Spinal cord (tissue), 10 donors: ENCODE measurements at places on chromosomes 6 and 20.
A peak's percentile ranks its signal among the peaks of the same experiment; 100 is the strongest.

- DNase-seq = no peak
Observed at GRCh38 chr20:60238992-60239660, 280.9 kb downstream of the CDH26 start.

DNA sequence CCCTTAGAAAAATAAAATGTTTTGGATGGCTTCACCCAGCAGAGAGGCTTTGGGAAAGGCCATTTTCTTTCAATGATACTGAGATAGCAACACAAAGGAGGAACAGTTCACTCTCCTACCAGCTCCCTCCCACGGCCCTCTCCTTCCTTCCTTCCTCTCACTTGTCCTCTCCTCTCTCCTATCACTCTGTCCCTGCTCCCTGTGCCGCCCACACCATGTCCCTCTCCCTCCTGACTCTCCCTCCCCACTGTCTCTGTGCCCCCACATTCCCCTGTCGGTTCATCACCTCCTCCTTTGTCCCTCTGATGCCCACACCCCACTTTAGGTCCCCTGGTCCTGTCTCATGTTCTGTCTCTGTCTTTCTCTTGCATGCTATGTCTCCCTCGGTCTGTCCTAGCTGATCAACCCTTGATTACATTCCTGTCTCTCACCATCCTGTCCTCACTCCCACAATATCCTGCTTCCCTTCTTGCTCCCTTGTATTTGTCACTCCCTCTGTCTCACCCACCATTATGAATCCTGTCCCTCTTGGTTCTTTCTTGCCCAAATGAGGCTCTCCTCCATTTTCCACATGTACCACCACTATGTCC is 30.1 kb downstream of the ELMO2 start:
- DNase-seq = no peak

DNA sequence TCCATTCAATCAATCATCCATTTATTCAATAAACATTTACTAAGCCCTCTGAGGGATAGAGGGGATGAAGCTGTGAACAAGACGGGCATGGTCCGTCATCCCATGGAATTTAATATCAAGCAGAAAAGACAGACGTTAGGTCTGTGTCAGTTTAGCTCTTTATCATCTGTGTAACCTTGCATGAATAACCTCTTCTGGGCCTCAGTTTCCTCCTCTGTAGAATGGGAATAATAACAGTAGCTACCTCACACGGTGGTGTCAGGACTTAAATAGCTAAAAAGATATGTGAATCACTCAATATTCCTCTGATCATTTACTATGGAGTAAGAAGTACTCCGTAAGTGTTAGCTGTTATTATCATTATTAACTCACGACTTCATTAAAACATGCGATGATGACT is 21.3 kb downstream of the CDH22 start:
- no peak for DNase-seq

DNA sequence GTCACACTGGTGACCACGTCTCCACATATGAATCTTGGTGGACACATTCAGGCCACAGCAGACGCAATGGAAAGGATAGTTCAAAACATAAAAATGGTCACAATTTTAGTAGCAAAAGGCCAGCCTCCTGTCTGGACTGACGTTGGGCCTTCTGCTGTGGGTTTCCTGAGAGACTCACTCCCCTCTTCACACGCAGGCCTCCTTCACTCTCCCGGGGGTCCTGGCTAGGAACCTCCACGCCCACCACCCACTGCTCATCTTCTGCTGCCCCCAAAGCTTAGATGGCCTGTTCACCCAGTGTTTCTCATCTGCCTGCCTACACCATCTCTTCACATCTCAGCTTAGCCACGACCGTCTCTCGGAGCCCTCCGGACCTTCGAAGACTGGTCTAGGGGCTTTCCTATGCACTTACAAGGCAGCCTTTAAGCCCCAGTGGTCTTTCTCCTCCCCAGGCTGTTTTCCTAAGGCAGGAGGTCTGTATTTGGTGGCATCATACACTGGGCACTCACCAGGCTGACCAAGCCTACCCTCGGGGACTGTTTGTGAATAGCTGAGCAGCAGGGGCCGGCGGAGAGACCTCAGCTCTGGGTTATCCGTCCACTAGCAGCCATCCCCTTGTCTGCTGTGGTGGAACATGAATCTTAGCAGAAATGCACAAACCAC is 46.6 kb upstream of the AFDN start:
- no peak for DNase-seq

DNA sequence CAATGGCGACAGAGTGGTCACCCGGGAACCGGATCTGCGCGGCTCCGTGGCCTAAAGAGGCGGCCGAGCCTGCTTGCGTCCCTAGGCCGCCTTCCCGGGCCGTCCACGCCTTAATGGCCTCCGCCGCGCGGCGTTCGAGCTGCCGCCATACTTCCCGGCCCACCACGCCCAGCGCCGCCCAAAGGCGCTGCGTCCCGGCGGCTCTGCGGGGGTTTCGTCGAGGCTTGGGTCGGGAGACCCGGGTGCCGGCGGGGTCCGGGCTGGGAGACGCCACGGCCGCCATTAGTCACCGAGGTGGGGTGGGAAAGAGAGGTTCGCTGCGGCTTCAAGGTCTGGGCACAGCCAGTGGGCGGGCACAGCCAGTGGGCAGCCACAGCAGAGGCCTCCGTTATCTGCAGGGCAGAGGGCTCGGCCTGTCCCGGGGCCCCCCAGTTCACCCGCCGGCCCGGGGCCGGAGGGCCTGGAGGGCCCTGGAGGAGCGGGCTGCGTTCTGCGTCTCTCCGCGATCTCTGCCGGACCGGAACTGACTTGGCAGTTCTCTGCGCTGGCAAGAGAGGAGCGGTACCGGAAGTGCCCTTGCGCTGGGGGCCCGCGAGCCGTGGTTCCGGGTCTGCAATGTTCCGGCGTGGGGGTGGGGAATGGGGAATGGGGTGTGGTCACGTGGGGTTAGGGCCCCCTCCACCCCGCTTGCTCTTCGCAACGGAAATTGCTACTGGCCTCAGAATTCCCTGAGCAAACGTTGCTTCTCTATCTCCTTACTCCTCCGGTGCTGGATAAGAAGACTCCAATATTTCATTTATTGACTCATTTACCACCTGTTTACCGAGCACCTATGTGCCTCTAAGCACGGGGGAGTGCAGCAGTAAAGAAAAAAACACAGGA is 82.3 kb downstream of the CNBD2 start:
- DNase-seq = peak; percentile 79

DNA sequence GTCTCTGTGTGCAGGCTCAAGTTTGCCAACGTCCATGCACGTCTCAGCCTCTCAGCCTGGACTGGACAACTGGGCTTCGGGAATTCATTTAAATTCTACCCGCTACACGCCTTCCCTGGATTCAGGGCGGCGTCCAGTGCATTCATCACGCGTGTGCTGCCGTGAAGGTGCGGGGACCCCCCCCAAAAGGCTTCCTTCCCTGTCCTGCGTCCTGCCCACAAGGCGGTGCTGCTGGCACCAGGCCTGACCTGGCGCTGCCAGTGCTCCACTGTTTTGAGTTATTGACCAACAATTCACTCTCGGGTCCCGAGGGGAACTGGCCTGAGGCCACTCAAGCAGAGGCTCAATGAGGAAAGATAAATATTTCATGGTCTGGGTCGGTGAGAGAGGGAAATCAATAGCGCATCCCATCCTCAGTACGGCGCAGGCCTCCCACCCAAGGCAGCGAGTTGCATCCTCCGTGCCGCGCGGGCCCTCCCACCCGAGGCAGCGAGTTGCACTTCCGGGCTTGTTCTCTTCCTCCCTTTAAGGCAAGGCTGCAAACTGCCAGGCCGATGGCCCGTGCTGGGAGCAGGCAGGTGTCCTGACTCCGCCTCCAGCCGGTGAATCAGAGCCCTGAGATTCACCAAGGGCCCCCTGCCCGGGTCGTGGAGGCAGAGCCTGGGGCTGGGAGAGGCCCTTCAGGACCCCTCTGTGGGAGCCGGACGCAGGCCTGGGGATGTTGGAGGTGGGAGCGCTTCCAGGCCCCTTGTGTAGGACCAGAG is 22.8 kb upstream of the BHLHE23 start:
- DNase-seq = peak; percentile 34

GRCh38 chr20:57566803-57567459 is 6.0 kb downstream of the PCK1 start:
- no peak for DNase-seq

DNA sequence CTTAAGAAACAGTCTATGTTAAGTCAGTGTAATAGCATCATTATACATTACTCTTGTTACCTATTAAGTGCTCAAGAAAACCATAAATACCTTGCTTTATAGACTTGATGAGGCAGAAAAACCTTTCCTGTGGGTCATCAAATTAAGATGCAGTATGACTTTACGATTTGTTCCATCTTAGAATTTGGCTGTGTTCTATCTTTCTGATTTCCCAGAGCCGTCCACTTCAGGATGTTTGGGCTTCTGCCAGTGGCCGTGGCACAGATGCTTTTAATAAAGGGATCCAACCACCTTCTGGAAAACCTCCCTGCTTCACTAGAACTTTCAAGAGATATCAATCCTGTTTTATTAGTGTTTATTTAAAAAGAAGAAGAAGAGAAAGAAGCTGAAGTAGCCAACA is 71.2 kb downstream of the PDE7B start:
- DNase-seq = no peak

GRCh38 chr20:61113731-61114130 is 138.3 kb upstream of the CDH4 start:
- no peak for DNase-seq
